ENCODE measurements at places on chromosomes 11 and 22.

- DNase-seq = no peak
These were observed 78.5 kb upstream of the OR5AK2 start for GRCh38 chr11:56910046-56910773.

DNA sequence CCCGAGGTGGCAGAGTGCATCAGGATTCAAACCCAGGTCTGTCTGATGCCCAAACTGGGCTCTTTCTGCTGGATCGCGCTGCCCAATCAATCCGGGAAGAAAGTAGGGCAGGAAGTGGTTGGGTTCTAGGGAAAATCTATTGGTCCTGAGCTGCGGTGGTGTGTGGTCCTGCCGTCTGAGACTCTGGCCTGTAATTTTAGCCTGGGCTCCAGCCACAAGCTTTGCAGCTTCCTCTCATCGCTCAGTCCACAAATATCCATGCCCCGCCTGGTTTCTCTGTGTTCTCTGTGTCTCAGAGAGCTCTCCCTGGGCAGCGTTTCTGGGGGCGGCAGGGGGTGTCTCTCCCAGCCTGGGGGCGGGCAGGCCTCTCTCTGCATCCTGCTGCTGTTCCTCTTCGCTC, 18.7 kb downstream of the CACNG2 start:
- no peak for DNase-seq

DNA sequence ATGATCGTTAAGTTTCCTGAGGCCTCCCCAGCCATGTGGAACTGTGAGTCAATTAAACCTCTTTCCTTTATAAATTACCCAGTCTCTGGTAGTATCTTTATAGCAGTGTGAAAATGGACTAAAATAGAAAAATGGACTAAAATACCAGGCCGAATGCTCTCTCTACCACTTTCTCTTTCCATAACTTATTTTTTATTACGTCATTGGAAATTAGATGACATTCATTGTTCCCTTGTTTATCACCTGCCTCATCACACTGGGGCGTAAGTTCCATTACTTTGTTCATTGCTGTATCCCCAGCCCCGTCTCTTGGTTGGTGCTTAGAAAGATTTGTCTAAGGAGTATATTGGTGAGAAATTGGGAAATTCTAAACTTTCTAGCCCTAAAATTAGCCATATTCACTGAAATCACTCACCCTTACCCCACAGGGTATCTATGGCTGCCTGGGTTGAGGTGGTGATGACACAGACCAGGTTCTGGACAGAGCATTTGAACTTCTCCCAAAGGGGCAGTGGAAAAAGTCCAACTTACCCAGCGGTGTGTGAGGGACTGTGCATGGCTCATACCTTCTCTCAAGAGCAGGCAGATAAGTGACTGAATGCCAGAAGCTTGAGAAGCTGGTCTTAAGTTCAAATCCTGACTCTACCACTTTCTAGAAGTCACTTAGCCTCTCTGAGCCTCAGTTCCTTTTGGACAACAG, 50.9 kb upstream of the TP53I11 start:
- no peak for DNase-seq

DNA sequence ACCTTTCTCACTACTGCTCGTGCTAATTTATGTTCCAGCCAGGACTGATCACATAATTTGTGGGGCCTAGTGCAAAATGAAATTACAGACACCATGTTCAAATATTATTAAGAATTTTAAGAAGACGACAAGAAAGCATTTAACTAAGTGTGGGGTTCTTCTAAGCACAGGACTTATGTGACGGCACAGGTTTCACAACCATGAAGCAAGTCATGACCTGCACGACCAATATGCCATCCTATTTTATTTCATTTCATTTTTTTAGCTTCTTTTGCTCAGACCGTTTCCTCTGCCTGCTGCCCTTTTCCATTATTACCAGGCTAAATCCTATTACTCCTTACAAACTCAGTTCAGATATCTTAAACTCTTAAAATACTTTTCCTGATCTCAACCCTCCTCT, 462.5 kb downstream of the AASDHPPT start:
- no peak for DNase-seq

DNA sequence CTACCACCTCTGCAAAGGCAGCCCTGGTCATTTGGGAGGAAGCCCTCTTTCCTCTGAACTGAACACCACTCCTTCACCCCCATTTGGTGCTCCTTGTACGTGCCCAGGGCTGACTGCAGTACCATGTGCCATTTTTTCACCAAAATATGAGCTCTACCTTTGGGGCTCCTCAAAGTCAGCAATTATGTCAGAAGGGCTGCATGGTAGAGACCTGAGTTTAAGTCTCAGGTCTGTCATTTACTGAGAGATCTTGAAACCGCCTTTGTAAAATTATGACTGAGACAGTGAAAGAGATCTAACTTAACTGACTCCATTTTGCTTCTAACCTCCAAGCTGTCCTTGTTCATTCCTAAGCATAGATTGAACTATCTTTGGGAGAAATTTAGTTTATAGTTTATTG, 58.0 kb downstream of the THAP12 start:
- no peak for DNase-seq

DNA sequence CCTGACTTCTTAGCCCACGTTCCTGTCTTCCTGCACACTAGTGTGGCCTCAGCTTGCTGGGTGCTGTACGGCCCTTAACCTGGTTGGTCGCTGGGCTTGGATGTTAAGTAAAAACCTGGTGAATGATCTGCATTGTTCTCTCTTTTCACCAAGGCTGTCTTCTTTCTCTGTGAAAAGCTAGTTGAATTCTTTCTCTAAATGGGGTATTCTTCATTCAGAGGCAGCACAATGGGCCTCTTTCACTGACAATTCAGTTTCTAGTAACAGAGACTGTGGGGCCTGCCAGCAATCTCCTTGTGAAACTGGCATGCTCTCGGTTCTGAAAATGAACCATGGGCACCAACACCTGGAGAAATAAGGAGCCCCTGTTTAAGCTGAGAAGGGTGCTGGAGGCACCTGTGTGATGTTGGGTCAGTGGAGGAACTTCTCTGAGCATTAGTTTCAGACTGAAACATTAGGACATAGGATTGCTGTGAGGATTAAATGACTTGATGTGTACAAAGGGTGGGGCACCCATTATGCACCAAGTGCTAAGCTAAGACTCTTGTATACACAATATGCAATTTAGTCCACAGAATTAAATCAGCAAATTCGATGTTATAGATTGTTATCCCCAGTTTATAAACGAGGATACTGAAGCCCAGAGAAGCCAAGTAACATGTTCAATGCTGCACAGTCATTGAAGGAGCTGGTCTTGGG, 33.1 kb upstream of the ELF5 start:
- DNase-seq = peak; percentile 66

GRCh38 chr11:56531856-56532255, 11.2 kb downstream of the OR5M11 start:
- DNase-seq = no peak

- no peak for DNase-seq
These were observed 16.7 kb downstream of the INCENP start for GRCh38 chr11:62140304-62141110.

- no peak for DNase-seq
These were observed 10.2 kb upstream of the FCHSD2 start for GRCh38 chr11:73152086-73152853.

DNA sequence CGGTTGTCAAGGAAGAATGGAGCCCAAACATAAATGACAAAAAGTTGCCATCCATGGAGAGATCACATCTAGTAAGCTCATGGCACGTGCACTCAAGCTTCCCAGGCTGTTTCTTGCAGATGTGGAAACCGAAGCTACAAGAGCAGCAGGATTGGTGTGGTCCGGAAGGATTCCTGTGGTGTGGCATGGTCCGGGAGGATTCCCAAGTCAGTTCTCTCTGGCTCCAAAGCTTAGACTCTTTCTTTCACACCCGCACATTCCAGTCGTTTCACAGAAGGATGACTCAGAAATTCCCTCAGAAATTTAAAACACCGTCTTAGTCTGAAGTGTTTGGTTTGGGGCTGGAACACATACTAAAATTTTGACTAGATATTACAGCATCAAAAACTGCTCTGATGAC, 78.0 kb upstream of the DRD2 start:
- DNase-seq = no peak

DNA sequence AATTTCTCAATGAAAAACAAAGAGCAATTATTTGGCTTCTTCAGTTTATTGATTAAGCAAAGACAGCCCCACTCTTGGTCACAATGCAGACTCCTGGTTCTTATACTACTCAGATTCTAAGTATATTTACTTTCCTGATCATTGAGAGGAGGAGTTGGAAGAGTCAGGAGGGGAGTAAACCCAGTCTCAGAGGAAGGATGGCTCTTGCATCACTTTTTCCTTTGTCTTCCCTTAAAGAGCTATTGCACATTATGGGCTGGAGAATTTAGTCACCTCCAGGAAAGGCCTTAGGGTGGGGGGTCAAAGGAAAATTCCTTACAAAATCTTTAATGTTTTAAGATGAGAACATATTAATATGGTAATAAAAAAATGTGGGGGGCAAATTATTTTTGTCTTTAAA, 8.1 kb downstream of the SLC17A6 start:
- no peak for DNase-seq

- no peak for DNase-seq
These were observed 6.4 kb upstream of the KCNJ11 start for GRCh38 chr11:17394743-17395390.

GRCh38 chr22:19868773-19869471, 14.2 kb upstream of the GNB1L start:
- DNase-seq = peak; percentile 58

- DNase-seq = no peak
These were observed 11.3 kb downstream of the MAML2 start for GRCh38 chr11:96331699-96332116.

Measured in hippocampal formation (tissue), 2 donors.